Activated T-cell treated with anti-CD3 and anti-CD28 coated beads, Interleukin-2, amount 50 U/mL, for 24 hours (primary cell): ENCODE measurements at places on chromosomes 6 and 20.

DNA sequence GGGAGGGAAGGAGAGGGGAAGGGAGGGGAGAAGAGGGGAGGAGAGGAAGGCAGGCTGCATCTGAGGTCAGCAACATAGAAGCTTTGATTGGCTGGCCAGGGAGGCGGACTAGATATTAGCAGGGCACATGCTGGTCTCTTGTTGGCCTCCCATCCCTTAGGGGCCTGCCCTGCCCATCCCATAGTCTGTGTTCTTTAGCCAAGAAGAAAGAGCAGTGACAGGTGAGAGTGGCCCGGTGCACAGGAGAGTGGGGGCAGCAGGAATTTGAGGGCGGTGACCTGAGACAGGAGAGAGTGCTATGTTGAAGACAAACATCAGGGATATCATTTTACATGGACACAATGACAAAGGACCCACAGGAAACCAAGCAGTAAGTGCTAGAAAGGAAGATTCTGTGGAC lies 413.5 kb downstream of the SYNE1 start:
- no peak for DNase-seq

DNA sequence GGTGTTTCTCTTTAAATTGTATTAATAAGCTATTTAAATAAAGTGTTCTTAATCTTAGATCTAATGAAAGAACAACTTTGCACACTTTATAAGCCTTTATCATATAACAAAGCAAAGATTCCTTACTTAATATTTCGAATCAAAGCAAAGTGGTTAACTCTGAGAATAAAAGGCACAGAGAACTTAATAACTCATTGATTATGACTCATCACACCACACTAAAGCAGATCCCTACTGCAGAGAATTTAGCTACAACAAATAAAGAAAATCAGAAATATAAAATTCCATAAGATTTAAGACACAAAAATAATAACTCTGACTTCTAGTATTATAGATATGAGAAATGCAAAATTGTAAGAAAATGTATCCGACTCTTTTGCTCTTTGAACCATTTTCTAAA lies 135.6 kb upstream of the RUNX2 start:
- DNase-seq: no peak

- DNase-seq: no peak
Observed at GRCh38 chr20:20864351-20865096, 152.1 kb upstream of the RALGAPA2 start.

GRCh38 chr6:151388997-151389617 lies 2.3 kb downstream of the ZBTB2 start:
- DNase-seq: no peak

- DNase-seq: no peak
Observed at GRCh38 chr6:110250838-110251237, 70.6 kb downstream of the CDC40 start.

GRCh38 chr6:91483415-91484105 lies 896.7 kb upstream of the MAP3K7 start:
- no peak for DNase-seq

DNA sequence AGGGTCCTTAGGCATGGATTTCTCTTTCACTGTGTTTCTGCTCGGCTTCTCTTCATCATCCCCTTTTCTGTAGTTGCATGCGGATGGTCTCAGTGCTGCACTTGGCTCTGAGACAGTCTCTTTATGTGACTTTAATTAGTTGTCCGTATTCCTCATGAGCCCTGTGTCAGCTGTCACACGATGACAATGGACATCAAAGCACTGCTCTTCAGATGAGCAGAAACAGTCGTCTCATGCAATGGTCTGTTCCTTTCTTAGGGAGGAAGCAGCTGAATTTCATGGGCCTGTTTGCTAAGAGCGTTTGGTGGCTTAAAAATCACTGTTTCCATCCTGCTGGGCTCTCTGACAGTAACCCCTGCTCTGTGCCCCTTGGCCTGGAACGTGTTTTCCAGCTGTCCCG lies 64.9 kb downstream of the SYTL3 start:
- DNase-seq: no peak

DNA sequence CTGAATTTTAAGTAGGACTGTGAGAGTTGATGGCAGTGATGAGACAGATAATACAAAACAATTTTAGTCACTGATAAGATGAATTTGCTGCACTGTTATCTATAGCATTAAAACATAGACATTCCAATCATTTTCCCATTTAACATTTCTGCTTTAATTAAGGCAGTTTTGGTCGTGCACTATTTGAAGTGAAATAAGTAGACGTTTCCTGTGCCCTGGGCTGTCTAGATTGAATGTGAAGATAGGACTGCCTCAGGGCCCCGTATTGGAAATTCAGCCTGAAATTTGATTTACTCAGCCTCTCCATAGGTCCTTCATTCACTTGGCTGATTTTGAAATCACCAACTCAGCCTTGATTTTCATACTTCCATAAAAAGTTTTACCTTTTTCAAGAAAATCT lies 48.3 kb downstream of the ARID1B start:
- DNase-seq: no peak

GRCh38 chr6:149224399-149224798 lies 93.1 kb upstream of the TAB2 start:
- no peak for DNase-seq
